ENCODE measurements at places on chromosomes 12 and 14.

DNA sequence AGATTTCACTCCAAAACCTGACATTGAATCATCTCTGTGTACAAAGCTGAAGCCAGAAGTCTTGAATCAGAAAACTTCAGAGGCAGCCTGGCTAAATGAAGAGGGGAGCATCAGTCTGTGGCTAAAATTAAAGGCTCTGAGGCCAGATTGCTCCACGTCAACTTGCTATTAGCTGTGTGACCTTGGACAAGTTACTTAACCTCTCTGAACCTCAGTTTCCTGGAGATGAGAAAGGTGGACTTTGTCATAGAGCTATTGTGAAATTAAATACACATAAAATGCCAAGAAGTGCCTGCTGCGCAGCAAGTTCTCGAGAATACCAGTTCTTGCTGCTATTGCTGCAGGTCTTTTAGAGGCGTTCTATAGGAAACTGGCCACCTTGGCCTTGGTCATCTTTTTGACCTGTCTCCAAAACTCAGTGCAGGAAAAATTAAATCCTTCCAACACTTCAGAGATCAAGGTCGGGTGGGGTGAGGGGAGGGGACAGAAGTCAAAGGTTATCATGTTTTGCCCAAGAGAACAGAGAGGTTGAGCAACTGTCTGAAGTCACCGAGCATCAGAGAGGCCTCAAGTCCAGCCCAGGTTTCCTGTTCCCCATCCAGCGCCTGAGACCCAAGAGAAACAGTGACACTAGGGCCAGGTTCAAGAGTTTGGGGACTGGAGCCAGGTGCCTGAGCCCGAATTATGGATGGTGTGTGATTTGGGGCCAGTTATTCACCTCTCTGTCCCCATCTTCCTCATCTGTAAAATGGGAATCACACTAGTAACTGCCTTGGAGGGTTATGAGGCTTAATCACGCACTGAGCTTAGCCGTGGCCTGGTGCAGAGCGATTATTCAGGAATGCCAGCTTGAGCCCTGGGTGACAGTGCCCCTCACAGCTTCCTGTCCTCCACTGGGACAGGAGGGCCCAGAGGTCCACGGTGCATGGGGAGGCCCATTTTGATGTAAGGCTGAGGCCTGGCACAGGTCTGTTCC is 1.1 kb downstream of the SERPINA1 start:
- no peak for DNase-seq

- DNase-seq: no peak
Observed at GRCh38 chr14:20757965-20758364, 10.2 kb upstream of the EDDM3B start.

DNA sequence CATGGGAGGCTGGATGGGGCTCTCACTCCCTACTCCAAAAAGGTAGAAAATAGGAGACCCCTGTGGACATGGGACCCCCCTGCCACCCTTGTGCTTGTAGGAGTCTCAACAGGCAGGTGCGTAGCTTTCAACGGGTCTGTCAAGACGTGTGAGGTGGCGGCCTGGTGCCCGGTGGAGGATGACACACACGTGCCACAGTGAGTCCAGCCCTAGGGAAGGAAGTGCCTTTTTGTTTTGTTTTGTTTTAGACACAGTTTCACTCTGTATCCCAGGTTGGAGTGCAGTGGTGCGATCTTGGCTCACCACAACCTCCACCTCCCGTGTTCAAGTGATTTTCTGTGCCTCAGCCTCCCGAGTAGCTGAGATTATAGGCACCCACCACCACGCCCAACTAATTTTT is 12.9 kb downstream of the P2RX4 start:
- no peak for DNase-seq

DNA sequence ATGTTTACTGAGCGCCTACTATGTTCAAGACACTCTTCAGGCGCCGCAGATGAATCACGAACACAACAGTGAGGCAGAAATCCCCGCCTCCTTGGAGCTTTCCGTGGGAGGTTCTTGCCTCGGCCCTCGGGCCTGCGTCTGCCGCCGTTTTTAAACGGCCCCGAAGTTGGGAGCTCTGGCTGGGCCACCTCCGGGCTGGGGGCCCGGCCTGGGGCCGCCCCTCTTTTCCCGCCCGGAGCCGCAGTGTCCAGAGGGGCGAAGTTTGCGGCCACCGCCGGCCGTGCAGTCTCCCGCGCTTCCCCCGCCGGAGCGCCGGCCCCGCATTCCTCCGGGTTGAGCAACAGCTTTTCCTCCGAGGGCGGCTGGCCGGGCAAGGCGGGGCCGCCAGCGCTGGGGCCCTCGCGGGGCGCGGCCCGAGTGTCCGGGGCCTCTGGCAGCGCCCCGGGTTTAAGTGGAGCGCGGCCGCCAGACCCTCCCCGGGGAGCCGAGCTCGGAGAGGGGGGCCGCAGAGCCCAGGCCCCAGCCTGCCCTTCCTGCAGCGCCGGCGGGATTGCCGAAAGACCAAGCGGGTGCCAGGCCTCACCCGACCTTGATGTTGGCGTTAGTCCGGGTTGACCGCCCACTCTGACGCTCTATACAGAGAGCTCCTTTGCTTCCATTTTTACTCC is 18.7 kb upstream of the CTDSP2 start:
- peak; percentile 48 for DNase-seq

DNA sequence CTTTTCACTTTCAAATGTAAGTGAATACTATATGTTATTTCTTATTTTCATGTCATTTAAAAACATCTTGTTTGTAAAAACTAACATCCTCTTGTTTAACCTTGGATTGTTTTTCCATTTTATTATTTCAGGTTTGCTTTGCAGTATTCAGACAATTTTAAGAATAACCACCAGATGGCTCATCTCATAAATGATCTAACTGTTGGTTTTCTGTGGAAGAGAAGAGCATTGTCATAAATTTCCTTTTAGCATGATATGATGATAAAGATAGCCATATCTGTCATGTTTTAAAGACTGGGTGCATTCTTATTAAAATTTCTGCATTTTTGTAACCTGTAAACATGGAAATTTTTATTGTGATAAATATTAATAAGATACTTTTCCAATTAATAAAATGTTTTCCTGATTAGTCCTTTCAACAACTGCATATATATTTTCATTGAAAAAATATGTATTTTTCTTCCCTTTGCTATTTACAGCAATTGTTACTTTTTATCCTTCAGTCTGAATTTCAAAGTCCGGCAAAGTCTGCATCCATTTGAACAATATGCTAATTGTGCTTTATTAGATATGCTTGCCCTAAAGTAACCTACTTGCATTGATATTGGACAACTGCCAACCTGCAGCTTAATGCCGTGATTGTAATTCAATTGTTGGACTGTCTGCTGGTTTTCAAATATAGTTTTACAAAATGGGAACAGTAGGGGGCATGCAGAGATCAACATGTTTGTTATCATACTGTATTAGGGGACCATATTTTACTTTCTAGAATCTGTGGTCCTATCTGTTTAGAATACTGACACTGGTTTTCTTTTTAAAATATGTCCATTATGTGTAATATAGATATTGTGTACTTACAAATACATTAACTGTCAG is 163.4 kb downstream of the GARIN6 start:
- DNase-seq: no peak

- no peak for DNase-seq
Observed at GRCh38 chr12:48279101-48279500, 71.6 kb downstream of the ZNF641 start.

DNA sequence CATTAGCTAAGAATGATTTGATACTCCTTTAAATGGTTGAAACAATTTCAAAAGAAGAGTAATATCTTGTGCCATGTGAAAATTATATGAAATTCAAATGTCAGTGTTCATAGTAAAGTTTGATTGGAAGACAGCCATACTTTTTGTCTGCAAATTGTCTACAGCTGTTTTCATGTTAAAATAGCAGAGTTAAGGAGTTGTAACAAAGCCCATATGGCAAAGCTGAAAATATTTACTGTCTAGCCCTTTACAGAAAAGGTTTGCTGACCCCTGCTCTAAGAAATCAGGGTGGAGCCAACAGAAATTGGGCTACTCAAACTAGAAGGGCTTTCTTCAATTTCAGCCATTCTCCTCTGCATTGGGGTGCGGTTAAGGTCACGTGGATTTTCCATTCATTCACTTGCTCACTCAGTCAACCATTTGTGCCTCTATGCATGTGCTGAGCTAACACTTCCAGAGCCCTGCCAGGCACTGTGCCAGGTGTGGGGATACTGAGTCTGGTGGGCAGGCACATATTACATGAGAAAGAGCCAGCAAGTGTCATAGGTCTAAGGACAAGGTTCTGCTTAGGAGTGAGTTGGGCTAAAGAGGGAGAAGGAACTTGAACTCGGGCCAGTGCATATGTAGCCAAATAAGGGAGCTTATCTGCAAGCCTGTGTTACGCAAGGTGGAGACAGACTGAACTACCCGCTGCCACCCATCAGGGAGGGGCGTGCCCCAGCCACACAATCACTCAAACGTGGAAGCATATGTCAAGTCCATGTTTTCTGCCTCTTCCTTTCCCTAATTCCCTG is 139.8 kb upstream of the NOS1 start:
- no peak for DNase-seq
